ENCODE measurements at places on chromosomes 5 and 9.

DNA sequence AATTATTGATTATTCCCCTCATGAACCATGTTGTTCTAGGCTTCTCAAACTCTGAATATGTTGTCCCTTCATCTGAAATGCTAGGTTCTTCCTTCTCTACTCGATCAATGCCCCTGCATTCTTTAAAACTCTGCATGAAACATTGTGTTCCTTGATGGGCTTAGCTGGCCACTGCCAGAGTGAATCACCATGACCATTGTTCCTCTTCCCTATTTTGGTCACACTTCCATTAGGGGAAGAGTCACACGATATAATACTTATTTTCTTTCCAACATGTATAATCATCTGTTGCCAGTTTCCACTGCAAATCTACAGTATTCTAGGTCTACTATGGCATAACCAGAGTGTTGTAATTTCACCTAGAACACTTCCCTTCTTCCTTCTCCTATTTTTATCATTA is 247.9 kb downstream of the TRPM3 start:
- DNase-seq = no peak

DNA sequence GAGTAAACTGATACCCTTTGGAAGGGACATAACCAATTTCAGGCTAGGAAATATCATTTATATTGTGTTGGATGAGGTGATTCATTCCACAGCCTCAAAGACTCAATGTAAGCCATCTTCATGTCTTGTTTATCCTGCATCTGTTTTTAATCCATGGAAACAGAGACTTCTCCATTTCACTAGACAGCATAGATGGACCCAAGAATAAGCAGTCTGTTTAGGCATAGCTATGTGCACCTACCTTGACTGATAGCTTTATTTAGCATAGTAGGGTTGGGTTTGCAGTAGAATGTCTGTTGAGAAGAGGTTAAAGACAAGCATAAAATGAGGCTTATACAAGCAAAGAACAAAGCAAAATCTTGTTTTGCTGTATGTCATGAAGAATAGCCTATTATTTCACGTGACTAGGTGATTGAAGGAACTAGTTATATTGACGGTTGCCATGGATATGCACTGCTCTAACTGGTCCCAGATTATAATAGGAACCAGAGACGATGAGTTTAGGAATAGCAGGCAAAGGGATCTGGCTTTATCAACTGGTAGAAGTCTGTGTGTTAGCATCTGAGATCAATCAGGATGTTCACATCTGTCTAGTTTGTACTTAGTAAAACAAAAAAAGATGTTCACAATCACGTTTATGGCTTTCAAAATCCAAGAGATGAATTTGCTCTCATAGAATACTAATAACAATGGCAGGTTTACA is 154.8 kb upstream of the KLF9 start:
- DNase-seq = no peak

GRCh38 chr5:88663793-88664216 is 219.2 kb downstream of the MEF2C start:
- no peak for DNase-seq

DNA sequence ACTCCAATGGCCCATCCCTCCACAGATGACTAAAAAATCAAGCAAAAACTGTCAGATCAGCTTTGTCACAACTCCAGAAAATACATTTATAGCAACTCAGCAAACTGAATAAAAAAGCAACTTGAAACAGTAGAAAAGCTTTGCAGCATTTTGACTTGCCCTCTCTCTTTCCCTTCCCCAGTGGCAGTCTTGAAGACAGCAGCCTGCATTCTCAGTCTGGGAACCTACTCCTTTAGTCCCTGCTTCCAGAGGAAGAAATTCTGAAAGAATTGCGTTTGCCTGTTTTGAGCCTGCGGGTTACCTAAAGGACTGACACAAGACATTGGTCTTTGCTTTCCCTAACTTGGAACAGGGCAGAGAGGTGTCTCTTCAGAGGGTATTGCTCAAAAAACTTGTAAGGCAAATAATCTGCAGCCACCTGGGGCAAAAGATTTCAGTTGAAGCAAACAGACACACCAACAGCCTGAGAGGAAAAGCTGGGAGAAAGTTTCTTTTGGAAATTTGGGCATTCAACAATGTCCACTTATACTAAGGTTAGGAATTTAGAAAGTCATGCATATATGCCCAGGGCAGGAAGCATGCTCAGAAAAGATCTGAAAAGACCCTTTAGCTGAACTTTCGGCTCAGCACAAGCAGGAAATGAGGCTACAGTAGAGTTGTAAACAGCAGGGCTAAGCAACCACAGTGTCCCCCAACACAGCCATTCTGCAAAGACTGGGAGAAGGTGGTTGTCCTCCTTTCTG is 15.2 kb upstream of the SLC35D2 start:
- DNase-seq = no peak

DNA sequence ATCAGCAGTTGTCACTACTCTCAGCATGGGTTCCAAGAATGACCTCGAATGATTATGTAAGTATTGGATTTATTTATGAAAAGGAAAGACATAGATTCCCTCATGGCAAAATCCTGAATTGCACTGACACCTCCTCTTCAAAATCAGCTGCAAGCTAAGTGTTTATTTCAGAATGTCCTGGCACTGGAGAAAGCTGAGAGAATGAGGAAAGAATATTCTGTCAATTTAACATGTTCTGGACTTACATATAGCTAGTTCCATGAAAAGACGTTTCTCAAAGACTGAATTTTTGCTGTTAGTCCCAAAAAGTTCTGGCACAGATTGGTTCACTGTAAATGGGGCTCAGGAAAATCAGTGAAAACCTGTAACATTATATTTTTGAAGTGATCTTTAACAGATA is 120.3 kb downstream of the NREP start:
- no peak for DNase-seq

- no peak for DNase-seq
Measured at GRCh38 chr5:72815580-72816283, 729 bp upstream of the TNPO1 start.

Data from central memory CD4-positive, alpha-beta T cell (primary cell).